ENCODE measurements at places on chromosomes 1 and 21.

DNA sequence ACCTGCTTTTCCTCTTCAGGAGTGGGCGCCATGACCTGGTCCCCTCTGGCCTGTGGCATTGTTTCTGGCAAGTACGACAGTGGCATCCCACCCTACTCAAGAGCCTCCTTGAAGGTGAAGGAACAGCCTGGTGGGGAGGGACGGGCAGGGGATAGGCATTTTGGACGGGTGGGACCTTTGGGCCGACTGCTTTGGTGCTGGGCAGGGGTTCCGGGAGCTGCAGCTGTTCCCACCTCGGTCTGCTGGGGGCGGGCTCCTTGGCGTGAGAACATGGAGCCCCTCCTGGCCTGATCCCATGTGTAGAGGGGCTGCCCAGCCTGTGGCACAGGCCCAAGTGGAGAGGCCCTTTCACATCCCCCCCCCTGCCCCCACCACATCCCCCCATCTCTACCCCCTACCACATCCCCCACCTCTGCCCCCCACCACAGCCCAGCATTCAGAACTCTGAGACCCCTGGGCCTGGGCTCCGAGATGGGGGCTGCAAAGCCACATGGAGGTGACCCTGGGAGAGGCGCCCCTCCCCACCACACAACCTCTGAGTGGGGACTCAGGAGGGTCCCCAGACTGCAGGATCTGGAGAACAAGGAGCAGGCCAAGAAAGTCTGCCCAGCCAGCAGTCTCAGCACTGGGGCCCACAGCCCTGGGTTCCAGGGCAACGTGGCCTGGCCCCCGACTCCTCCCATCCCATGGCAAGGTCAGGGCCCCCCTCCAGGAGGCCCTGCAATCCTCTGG is 50.0 kb downstream of the KCNAB2 start:
- no peak for DNase-seq

GRCh38 chr1:88935522-88936222 is 44.3 kb upstream of the GTF2B start:
- DNase-seq, result no peak

DNA sequence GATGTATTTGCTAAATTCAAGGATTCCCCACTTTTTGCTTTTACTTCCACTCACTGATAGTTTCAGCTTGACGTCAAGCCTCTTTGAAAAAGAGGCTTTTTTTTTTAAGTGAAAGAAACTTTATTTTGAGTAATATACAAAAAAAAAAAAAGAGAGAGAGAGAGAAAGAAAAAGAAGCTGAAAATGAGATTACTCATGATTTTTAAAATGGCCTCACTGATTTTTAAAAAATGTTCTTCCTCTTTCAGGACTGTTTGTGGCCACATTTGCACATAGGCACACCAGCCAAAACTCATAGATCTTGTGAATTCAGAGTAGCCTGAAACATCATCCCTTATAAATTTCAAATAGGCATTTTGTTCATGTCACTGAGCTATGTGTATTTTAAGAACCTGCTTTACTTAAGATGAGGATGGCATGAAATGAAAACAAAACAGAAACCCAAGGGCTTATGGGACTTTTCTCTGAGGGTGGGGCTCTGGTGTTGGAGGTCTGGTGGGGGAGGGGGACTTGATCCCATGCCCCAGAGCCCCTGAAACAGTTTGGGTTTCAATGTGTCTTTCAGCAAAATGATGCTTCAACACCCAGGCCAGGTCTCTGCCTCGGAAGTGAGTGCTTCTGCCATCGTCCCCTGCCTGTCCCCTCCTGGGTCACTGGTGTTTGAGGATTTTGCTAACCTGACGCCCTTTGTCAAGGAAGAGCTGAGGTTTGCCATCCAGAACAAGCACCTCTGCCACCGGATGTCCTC is 6.1 kb downstream of the ATF3 start:
- no peak for DNase-seq

DNA sequence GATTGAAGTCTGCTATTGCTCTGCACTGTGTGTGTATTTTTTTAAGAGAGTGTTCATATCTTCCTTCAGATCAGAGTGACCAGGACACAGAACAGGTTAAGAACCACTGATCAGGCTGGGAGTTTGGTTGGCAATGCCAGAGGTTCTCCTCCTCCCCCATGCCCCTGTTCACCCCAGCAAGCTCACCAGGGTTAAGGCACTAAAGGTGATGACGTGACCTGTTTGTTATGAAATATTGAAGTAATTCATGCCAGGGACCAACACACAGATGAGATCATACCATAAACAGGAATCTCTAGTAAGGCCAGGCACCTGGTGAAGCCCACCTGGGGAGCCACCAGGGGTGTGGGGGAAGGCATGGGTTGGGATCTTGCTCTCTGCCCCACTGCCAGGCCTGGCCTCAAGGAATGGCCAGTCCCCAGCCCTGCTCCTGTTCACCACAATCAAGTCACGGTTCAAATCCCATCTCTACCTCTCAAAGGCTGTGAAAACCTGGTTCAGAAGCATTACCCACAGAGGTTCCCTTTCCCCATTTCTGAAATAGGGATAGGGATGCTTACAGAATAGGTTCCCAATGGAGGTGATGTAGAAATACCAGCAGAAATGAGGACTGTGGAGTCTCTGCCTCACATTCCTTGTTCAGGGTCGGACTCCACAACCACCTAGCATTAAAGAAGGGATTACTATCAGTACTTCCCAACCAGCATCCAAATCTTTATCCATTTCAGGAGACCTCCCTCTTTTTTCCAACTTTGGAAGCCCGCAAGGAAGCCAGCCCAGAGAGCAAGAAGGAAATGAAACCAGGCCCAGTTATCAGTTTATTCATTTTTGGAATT is 2.4 kb downstream of the ID3 start:
- no peak for DNase-seq

DNA sequence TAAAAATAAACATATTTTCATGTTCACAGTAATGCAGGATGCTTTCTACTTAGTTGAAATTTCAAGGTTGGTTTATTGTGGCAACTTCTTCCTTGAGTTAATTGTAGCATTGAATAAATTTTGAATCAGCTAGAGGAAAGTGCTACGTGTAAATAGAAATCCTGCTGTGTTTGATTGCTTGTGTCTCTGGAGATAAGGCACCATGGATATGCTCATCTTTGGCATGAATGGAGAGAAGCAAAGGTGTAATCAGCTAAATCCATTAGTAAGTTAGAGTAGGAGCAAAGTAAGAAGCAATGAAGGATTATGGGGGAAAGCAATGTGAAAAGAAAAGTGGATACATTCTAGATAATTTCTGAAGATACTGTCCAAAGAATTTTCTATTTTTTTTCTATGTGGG is 331.1 kb downstream of the PTPRC start:
- DNase-seq, result no peak

DNA sequence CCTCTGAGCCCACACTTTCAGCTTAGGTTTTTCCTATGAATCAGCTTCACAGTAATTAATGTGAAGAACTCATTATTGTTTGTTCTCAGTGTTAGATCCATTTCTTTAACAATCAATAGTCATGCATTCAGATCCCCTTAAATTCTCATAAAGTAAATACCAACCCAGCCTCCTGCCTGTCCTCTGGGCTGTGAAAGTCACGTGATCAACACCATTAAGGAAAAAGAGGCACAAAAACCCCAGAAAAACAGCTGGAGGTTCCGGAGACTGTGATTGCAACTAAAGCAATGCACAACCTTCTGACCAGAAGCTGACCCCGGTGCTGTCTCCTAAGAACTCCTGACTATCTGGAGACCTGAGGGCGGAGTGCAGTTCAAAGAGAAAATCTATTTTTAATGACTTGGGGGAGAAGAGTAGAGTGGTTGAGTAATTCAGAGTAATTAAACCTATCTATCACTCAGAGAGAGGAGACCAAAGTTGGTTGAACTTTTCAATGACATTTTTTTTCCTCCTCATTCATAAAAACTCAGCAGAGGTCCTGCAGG is 132.5 kb downstream of the PLXNA2 start:
- no peak for DNase-seq

DNA sequence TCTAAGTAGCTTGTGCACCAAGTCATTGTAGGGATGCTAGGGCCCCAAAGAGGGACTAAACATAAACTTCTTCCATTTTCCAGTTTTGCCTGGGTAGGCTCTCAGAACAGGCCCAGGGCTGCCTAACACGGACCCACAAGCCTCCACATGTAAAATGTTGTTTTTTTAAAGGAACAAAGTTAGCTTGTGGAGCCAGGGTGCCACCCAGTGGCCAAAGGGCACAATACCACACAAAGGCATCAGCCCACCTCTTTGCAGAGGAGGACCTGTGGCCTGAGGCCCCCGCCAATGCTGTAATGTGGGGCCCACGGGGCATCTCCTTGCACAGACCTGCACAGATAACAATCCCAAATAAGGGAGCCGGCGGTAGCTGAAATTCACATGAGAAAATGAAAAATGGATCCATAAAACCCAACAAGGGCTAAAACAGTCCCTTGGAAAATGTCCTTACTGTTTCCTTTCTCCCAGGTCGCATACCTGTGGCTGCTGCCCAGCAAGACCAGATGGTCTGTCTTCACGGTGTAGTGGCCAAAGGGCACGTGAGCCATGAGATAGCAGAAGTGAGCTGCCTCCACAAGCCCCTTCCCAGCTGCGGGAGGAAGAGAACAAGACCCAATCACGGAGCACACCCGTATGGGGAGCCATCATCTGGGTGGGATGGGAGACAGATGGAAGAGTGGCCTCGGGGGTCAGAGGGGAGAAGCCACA is 23.8 kb downstream of the SEC16B start:
- no peak for DNase-seq

DNA sequence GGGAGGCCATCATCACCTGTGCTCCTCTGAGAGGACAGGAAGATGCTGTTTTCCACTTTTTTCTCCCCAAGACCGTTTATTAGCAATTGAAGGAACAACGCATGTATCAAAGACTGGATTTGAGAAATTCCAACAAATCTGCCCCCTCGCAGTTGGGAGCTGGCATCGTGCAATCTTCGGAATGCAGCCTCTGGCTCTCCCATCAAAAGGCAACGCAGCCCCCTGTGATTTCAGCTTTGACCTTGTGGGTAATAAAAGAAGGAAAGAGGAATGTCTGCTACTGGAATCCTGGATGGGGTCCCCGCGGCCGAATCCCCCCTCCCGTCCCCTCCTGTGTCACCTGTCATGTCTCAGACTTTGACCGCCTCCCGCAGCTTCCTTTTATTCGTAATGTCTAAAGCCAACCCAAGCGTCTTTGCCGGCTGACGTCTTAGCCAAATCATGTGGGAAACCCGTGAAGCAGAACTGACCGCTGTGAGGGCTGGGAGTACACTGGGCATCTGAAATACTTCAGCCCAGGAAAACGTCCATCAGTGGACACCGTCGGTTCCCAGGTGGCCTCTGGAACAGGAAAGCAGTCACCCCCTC is 101.5 kb downstream of the WDR4 start:
- no peak for DNase-seq

GRCh38 chr1:59043796-59044195 is 253.1 kb upstream of the FGGY start:
- DNase-seq, result no peak

DNA sequence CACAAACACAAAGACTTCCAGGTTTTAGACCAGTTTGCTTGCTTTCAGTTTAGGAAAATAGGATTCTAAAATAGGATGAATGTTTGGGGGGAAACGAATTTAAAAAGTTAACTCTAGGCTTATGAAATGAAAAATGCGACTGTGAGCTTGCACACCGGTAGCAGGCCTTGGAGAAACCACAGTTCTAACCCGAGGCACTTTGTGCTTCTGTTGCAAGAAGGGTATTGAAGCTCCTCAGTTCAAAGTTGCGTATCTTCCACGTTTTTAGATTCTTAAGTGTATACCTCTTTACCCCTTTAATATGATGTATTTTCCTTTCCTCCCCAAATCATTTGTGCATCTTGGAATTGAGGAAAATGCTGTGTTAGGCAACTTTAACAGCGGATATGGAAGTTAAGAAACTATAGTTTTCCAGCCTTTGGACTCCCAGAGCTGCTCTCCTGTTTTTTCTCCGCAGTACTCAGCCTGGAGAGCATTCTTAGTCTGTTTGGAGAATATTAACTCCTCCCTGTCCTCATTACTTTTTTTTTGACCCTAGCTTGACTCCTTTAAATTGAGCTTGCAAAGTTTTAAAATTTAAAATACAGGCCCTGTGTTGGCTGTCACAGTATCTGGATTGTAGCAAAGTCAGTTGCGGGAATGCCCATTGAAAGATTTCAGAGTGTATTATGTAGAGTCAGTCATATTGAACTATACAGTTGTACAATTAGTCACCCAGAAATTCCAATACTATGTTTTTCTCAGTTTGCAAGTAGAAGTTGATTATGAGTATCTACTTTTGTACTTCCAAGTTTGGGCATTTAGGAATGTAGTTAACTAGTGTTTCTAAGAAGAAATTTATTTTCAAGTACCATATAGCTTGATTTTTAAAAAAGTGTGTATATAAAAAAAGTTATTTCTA is 2.6 kb downstream of the MRPS6 start:
- DNase-seq, result no peak

GRCh38 chr1:226672339-226672762 is 66.7 kb downstream of the ITPKB start:
- no peak for DNase-seq

GRCh38 chr1:229230140-229230892 is 40.6 kb upstream of the RAB4A start:
- no peak for DNase-seq

DNA sequence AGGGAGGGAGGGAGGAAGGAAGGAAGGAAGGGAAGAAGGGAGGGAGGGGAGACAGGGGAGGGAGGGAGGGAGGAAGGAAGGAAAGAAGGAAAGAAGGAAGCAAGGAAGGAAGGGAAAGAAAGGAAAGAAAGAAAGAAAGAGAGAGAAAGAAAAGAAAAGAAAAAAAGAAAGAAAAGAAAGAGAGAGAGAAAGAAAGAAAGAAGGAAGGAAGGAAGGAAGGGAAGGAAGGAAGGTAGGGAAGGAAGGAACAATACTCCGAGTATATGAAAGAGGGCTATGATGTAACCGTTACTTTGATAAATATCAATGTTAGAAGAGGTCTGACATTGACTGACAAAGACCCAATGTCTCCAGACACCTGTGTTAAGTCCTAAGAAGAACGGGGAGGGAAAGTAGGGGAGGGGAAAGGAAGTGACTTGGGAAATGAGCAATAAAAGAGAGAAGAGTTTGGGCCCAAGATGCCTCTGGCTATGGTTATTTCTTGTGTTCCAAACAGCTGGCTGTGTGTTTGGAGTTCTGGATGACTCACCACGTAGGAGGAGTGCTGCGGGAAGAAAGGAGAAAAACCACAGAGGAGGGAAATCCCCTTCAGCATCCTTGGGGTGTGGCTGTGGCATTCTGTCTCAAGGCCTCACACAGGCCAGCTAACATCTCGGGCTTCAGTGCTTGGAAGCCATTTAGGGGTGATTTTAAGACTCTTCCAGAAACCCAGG is 37.0 kb upstream of the RXRG start:
- DNase-seq, result no peak

Measured in esophagus squamous epithelium (tissue), 5 donors.